ENCODE measurements at places on chromosomes 2 and 18.

- DNase-seq: peak; percentile 58
These were observed 1.6 kb downstream of the KLHL29 start for GRCh38 chr2:23386339-23387220.

GRCh38 chr2:48750128-48750739, 5.3 kb downstream of the LHCGR start:
- DNase-seq: no peak

DNA sequence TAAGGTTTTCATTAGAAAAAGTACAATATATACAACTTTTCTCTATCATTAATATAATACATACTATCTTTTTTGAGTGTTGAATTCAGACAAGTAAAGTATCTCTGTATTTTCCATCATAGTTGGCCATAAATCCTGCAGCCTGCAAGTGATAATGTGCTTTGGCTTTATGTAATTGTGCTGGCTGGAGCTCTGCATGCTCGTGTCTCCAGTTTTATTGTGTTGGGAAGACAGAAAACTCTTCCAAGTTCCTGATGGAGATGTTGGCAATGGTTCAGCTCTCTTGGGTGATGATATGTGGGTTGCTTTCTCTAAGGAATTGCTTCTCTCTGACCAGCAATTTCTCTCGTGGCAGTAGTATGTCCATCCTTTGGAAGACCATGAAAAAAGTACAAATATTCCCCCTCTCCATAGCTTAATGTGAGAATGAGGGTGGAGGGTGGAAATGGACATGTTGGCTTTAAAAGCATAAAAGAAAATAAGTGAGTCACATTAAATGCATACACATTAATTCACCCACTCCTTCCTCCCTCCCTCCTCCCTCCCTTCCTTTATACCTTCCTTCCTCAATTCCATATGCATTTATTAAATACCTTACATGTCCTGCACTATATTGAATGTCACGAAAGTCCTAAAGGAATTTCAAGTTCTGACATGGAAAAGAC, 344.2 kb downstream of the MTX2 start:
- no peak for DNase-seq

DNA sequence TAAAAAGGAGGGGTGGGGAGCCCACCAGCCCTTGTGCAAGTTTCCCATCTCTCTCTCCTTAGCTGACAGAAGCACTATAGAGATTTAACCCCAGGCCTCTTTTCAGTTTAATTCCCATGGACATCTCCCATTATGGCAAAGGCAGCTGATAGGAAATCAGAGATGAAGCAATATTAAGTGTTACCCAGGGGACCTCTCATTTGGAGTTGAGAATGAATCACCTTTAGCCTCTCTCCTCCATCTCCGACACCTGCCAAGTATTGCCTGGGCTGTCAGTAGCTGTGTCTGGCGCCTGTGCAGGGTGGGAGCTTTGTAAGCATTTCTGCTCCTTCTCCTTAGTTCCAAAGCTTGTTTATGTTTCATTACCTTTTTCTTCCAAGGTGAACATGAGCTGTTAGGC, 109.0 kb downstream of the AQP4 start:
- DNase-seq: no peak

GRCh38 chr2:37189452-37190153, 1.1 kb upstream of the SULT6B1 start:
- DNase-seq: peak; percentile 70

- peak; percentile 6 for DNase-seq
These were observed 208.5 kb upstream of the ACVR2A start for GRCh38 chr2:147636238-147636882.

DNA sequence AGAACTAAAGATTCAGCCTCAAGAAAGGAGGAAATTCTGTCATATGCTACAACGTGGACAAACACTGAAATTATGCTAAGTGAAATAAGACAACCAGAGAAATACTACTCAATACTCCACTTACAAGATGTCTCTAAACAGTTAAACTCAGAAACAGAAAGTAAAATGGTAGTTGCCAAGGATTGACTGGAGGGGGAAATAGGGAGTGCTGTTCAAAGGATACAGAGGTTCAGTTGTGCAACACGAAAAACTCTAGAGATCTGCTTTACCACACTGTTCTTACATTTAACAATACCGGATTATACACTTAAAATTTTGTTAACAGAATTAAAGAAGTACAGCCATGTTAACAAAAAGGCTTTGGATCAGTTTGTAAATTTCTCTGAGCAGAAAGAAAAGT, 39.8 kb upstream of the C2orf15 start:
- peak; percentile 10 for DNase-seq

- DNase-seq: no peak
These were observed 68.5 kb downstream of the C18orf54 start for GRCh38 chr18:54426085-54426665.

DNA sequence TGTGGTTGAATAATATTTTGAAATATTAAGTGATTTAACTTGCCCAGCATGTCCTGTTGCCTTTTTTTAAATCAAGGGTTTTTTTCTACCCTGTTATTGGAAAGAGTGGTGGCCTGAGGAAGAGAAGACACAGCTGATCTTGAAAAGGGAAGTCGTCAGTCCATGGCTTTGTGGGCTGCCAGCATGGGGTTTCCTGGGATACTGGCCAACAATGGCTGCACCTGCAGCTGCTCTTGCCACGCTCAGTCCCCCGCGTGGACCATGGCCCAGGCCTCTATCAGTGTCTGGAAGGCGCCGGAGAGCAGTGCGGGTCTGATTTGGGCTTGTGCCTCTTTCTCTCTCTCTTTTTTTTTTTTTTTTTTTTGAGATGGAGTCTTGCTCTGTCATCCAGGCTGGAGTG, 99.3 kb downstream of the ASB1 start:
- DNase-seq: no peak

DNA sequence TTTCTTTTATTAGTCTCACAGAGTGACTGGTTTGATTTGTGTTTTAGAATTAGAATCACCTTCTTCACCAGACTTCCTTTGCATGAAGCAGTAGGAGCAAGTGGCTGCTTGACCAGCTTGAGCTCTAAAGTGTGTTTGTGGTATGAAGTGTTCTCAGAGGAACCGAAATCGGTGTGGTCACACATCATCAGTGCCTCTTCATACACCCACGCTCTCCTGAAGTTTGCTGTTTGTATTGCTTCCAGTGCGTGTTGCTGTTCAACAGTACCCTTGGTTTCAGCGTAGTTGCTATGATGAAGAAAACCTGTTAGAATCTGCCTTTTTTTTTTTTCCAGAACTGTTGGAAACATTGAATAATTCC, 77.9 kb downstream of the LIMS1 start:
- DNase-seq: peak; percentile 47

DNA sequence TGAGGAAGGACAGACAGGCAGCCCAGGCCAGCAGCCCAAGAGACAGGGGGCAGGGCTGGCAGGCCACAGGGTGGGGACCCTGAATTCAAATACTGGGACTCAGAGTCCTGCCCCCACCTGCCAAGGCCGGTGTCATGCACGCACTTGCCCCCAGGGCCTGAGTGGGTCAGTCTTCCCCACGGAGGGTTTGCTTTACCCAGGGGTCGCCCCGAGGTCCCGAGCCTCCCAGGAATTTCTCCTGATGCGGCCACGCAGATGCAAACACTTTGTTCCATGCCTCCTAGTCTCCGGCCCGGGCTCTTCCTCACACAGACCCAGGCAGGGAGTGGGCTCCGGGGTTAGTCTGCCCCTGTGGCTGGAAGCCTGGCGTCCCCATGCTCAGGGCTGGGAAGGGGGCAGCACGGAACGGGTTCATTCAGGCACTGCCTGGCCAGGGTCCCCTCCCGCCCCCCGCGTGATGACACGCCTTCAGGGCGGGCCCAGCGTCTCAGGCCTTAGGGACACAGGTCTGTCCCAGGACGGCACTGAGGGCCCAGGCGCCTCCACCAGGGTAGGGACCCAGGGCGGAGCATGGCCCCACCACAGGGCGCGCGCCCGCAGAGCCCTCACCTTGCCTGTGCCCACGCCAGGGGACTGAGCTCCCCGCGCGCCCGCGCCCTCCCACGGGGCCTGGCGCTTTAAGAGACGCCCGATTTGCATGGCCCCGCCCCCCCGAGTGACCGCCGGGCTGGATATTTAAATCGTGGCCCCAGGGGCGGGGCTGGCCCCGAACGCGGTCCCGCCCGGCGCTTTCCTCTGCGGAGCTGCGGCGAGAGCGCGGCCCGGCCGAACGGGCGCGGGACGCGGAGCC, at the start of gene SNED1:
Gene SNED1 (plus strand): TSS at position 763 of the 850 bp plus-strand sequence. CDS start 220 bp downstream, outside the sequence.
- DNase-seq: peak; percentile 91

GRCh38 chr2:191314697-191315364, 69.6 kb downstream of the MYO1B start:
- no peak for DNase-seq

DNA sequence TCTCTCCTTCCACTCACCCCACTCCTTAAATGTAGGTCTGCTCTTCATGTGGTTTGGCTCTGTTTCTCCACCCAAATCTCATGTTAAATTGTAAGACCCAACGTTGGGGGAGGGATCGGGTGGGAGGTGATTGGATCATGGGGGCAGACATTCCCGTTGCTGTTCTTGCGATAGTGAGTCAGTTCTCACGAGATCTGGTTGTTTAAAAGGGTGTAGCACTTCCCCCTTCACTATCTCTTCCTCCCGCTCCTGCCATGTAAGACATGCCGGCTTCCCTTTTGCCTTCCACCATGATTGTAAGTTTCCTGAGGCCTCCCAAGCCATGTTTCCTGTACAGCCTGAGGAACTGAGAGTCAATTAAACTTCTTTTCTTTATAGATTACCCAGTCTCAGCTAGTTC, 1044.5 kb upstream of the POU3F3 start:
- no peak for DNase-seq

GRCh38 chr18:28689588-28689987, 512.7 kb upstream of the CDH2 start:
- no peak for DNase-seq

- no peak for DNase-seq
These were observed 26.3 kb downstream of the CAPG start for GRCh38 chr2:85383850-85384249.

DNA sequence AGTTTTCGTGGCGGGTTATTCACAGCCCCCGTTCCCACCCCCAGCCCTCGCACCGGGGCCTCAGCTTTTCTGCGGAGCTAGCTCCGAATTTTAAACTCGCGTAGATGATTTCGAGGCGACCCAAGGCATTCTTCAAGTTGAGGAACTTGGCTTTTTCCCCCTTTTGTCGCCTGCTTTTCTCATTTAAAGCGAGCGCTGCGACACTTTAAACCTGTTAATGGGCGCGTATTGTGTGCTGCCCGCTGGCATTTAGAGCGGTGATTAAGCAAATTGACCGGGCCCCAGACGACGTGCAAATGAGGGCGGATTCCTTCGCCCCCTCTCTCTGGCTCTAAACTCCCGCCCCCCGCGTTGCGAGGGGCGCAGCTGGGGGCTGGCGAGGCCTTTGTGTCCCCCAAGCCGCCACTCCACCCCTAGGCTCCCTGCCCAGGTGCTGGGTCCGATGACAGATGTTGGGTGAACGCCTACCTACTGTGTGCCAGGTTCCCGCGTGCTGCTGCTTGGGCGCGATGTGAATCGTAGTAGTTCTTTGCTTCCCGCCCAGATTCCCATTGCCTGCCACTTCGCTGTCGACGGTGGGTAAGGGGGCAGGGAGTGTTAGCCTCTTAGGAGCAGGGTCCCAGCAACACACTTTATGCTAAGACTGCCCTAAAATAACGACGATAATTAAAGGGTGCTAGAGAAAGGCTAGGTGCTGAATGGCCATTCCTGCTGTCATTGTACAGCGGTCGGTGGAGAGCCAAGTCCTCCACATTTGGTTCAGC, 1.9 kb downstream of the TCF7L1 start:
- DNase-seq: no peak

DNA sequence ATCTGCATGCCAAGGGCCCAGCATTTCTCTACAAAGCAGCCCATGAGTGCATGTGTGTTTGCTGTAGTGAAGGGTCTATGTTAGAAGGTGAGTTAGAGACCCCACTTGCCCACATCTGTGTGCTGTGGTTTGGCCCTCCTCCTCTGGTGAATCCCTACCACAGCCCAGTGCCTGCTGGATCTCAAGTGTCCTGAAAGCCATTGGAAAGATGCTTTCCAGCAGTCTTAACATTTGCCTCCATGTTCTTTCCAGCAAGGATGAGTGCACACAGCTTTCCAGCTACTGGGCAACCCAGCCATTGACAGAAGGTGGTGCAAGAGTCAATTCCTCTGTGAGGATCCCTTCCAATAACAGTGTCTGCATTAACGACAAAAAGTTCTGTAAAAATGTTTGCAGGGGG, 13.6 kb downstream of the CRIM1 start:
- DNase-seq: no peak

- DNase-seq: peak; percentile 77
These were observed 3.8 kb downstream of the EVX2 start for GRCh38 chr2:176079831-176080539.

GRCh38 chr2:156539086-156539860, 103.1 kb downstream of the GPD2 start:
- DNase-seq: no peak

- DNase-seq: no peak
These were observed 191.6 kb downstream of the TCF4 start for GRCh38 chr18:55396267-55396905.
